Activated CD4-positive, alpha-beta T cell treated with anti-CD3 and anti-CD28 coated beads, Interleukin-2, amount 50 U/mL, for 48 hours (primary cell): ENCODE measurements at places on chromosomes 4 and X.

- no peak for DNase-seq
Observed at GRCh38 chrX:22004866-22005265, 27.3 kb upstream of the PHEX start.

DNA sequence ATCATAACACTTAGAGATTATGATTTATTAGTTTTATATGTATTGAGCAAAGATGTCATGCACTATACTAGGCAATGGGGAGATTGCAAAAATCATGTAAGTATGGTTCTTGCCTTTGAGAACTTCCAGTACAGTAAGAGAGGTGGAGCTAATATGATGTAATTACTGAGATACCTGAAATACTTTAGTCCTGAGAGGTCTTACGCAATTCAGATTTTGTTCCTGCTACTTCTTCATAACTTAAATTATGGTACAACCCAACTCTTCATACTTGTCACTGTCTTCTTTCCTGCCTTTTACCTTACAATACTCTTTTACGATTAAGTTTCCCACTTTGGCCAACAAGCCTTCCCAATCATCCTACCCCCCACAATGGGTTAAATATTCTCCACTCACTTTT lies 564.2 kb upstream of the PITX2 start:
- no peak for DNase-seq

- DNase-seq = no peak
Observed at GRCh38 chr4:95627709-95628108, 78.9 kb upstream of the UNC5C start.

GRCh38 chr4:6989331-6989923 lies 53.7 kb upstream of the TADA2B start:
- no peak for DNase-seq

DNA sequence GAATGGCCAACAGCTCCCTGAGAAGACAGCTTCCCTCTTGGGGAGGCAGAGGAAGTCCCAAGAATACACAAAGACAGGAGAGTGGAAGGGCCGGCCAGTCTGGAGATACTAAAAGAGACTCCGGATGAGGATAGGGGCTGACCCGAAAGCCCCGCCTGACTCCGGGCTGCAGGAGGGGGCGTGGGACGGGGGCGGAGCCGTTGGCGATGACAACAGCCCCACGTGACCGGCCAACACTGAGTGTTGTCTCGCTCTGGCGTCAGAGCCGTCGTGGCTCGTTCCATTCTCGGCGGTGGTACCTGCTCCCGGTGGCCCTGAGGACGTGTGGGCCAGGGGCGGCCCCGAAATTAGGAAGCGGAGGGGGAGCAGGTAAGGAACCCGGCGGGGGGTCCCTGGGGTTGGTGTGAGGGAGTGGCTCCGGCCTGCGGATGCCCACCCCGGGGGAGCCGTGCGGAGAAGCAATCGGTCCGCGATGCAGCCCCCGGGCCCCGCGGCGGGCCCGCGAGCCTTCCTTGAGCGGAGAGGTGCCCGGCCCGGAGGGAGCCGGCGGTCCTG lies at the start of gene BEX4:
TSS of gene BEX4 (plus strand) at position 239 of the 555 bp plus-strand sequence. CDS start 1,046 bp downstream, outside the sequence.
- peak; percentile 80 for DNase-seq

DNA sequence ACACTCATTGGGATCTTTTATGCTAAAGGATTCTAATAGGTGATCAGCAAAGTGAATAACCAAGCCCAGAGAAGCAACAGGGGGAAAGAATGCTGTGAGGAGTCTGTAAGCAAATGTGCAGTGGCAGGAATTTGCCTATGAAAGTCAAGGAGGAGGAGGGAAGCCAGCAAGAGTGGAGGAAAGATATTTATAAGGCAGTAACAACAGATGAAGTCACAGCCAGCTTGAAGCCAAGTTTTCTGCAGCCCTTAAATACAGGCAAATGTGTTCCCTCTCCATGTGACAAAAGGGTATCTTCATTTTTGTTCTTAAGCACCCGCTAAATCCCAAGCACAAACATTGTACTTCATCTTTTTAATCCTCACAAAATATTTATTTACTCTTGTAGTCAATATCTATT lies 275.0 kb upstream of the CLNK start:
- DNase-seq = no peak

DNA sequence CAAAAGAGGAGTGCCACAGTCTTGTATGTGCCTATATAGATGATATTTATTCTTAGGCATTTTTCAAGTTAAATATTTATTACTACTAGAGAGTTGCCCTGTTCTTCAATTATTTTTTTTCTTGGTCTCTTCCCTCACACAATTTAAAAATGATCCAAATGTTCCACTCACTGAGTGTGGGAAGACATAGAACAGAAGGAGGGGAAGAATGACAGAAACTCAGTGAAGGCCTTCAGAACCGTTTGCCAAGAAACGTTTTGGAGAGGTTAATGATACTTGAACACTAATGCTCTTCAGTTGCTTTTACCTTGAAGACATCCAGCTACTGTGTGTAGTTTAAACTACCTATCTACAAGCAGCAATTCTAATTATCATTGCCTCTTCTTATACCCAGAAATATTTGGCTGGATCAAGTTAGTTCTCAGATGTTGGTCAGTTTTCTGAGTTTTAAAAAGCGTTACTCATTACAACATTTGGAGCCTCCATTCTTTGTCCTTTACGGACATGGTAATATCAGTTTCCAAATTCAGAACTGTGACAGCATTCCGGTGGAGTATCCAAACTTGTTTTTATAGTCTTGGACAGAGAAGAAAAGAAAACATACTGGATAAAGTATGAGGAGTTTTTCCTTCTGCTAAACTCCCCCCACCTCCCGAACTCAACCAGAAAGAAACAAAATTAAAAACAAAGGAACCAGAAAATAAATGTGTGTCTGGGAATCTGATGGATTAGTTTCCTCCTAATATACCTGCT lies 389.7 kb downstream of the SPRY1 start:
- no peak for DNase-seq

DNA sequence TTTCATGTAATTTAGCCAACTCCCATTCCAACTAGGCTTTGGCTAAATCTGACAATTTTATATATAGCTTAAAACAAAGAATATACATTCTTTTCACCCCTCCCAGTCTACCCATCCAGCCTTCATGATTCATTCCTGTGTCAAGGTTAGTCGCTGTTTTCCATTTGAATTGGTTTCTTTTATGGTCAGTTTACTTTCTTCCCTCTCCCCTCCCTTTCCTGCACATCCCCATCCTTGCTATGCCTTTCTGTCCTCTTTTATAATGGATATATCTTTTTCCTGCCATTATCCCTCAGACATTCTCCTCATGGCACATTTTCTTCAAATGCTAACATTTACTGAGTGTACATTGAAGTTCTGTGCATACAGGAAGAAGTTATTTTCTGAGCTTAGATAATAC lies 4.7 kb downstream of the ZXDB start:
- DNase-seq = no peak

GRCh38 chrX:107628662-107629539 lies 591 bp downstream of the PRPS1 start:
- DNase-seq = peak; percentile 48

DNA sequence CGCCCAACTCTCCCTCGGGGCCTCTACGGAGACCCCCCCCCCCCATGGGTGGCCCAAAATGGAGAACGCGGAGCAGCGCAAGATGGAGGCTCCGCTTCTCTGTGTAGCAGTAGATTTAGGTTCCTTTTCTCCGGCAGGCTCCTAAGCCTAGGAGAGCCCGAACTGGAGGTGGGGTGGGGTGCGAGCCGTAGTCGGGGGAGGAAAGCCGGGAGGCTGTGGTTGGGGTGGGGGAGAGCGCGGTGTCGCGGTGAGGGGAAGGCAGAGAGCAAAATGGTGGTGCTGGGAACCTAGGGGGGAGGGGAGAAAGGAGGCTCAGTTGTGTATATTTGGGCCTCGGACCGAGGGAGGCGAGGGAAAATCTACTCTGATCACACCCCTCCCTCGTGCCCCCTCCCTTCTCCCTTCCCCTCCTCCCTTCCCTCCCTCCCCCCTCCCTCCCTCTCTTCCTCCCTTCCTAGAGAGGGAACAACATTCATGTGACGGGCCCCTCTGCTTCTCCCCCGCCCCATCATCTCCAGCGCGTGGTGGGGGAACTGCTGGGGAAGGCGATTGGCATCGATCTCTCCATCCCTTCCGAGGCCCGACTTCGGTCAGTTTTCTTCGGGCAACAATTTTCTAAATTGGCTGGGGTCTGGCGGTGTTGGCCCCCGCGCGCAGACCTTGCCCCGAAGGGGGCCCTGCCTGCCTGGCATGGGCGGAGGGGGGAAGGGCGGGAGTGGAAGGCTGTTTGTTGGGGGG lies at the start of gene STAG2:
TSS of gene STAG2 (plus strand) at position 439 of the 738 bp plus-strand sequence. CDS start 60,922 bp downstream, outside the sequence.
- DNase-seq = peak; percentile 61

DNA sequence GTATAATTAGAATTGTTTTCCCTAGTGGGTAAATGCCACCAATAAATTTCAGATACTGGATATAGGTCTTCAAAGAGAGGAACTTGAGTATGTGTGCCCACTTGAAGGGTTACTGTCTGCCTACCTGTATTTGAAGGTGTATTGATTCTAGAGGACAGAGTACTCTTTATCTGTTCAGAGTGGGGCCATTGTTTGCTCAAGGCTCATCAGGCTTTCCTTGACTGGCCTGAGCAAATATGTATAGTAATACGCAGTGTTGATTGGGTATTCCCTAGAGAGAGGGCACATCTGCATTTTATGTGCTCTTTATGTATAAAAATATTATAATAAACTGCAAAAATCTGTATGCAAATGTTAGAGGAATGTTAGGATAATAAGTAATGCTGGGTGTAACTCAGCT lies 23.7 kb downstream of the RP2 start:
- no peak for DNase-seq

DNA sequence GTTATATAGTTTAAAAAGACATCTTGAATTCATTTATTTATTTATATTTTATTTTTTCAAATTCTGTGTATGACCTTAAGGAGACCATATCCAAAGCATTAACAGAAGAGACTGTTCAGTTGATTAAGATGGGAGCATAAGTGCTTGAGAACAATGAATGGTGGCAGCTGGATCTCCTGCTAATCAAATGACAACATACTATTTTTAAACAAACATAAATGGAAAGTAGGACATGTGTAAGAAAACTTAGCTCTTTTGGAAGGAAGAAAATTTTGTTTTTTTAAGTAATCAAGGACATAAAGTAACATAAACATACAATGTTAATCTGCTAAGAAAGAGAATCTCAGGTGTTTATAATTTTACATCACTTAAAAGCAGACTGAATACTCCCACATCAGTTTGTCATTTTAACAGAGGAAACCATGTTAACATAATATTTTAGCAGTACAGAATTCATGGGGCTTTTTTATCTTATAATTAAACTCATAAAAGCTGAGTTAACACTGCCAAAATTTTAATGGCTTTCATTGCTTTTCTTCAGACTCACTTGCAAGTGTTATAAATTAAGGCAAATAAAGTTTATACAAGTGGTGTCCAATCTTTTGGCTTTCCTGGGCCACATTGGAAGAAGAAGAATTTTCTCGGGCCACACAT lies 95.1 kb downstream of the MAD2L1 start:
- DNase-seq = no peak

DNA sequence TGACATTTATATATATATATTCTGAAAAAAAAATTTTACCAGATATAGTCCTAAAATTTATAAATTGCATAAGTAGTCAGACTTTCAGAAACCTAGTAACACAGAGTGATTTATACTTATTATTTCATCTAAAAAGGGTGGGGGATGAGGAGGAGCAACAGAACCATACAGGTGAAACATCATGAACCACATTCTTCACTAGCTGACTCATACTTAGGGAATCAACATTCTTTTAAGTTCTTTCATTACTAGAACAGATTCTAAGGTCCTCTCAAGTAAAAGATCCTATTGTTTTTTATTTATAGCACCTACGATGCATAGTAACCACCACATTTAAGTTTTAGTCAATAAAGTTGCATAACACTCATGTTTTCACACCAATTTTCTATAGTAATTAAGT lies 166.1 kb downstream of the LRBA start:
- no peak for DNase-seq

GRCh38 chrX:118347131-118347530 lies 1.2 kb downstream of the WDR44 start:
- DNase-seq = no peak

DNA sequence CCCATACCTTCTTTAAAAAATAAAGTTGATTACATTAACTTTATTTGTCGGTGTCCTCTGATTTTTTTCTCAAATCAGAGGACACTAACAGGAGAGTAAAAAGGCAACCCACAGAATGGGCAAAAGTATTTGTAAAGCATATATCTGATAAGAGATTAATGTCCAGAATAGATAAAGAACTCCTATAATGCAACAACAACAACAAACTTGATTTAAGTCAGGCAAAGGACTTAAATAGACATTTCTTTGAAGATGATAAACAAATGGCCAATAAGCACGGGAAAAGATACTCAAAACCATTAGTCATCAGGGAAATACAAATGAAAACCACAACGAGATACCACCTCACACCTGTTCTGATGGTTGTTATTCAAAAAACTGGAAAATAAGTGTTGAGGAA lies 28.7 kb downstream of the DOCK11 start:
- DNase-seq = no peak

DNA sequence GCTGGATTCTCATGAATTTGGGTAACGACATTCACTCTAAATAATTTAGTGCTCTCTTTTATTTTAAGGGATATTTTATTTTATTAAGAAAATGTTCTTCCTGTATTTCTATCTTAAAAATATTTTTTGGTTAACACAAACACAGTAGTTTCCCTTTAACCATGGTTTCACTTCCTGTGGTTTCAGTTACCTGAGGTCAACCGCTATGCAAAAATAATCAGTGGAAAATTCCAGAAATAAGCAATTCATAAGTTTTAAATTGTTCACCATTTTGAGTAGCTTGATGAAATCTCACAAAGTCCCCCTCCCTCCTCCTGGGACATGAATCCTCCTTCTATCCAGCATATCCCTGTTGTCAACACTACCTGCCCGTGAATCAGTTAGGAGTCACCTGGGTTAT lies 71.4 kb downstream of the GBA3 start:
- DNase-seq = no peak

GRCh38 chr4:169659716-169660670 lies 39.6 kb downstream of the CLCN3 start:
- peak; percentile 64 for DNase-seq

DNA sequence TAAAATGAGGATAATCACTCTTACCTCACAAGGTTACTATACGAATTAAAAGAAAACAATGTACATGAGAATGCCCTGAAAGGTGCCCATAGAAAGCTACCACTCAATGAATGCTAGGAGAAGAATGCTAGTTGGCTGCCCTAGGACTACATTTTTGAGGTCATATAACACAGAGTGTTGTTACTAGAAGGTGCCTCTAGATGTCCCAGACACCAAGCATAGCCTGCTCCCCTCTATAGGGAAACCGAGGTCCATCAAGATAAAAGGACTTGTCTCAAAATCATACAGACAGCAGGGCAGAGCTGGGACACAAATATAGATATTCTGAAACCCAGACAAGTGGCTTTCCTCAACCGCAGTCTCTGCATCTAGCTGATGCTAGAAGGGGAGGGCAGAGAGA lies 147.0 kb upstream of the ARHGEF9 start:
- no peak for DNase-seq

DNA sequence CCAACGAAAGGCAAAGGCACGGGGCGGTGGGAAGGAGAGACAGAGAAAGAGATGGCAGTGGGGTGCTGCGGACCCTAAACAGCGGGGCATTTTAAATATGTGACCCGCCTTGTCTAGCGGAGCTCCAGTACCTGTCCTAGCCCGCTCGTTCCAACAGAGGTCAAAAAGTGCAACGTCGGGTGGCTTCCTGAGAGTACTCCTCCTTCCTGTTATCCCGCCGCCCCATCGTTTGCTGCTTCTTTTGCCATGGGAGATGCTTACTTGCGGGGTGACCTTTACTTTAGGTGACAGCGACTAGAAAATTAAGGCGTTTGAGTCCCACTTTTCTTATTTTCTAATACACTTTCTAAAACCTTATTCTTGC lies 735 bp downstream of the NRK start:
- no peak for DNase-seq

- no peak for DNase-seq
Observed at GRCh38 chrX:53476371-53476770, 42.2 kb upstream of the HSD17B10 start.
